ENCODE measurements at places on chromosomes 3 and 15.

GRCh38 chr15:60161704-60162103 lies 157.6 kb downstream of the FOXB1 start:
- no peak for DNase-seq

DNA sequence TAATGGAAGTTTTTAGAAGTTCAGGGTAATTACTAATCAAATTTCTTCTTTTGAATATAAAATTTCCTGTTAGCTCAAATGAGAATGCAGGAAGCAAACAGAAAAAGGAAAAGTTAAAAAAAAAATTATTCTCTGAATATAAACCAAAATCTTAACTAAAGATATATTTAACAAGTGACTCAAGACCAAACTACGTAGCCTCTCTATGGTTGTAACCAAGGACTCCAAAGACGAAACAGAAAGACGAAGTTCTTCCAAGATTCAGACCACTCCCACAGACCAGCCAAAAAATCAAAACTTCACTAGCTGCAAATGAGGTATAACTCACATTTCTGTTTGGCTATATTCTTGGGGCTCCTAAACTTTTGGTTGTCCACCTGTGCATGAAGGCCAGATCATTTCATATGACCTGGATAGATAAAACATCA lies 846.5 kb upstream of the ALCAM start:
- DNase-seq = peak; percentile 19

DNA sequence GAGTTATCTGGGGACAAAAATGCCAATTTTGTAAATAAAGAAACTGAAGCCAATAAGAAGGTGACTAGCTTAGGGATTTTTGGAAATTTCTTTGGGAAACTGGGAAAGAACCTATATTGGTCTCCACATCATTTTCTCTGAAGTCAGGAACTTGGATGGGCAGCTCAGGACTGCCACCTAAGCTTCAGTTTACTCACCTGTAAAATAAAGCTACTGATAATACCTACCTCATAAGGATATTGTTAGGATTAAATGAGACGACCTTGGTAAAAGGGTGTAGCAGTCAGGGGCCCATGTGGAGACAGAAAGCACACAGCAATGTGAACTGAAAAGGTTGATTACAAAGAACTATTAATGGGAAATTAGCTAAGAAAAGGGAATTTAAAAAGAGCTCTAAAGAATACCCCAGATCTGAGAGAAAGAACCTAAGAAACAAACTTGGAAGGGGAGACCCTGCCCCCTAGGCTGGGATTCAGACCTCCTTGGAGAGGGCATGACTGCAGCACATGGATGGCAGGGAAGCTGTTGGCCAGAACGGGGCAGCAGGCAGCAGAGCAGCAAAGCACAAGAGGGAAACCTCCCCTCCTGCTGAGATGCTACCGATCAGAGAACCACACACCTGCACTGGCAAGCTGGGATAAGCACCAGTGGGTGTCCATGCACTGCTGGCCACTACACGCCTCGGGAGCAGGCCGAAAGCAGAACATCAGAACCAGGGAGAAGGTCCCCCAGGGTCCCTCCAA lies 83.7 kb upstream of the THBS1 start:
- no peak for DNase-seq

DNA sequence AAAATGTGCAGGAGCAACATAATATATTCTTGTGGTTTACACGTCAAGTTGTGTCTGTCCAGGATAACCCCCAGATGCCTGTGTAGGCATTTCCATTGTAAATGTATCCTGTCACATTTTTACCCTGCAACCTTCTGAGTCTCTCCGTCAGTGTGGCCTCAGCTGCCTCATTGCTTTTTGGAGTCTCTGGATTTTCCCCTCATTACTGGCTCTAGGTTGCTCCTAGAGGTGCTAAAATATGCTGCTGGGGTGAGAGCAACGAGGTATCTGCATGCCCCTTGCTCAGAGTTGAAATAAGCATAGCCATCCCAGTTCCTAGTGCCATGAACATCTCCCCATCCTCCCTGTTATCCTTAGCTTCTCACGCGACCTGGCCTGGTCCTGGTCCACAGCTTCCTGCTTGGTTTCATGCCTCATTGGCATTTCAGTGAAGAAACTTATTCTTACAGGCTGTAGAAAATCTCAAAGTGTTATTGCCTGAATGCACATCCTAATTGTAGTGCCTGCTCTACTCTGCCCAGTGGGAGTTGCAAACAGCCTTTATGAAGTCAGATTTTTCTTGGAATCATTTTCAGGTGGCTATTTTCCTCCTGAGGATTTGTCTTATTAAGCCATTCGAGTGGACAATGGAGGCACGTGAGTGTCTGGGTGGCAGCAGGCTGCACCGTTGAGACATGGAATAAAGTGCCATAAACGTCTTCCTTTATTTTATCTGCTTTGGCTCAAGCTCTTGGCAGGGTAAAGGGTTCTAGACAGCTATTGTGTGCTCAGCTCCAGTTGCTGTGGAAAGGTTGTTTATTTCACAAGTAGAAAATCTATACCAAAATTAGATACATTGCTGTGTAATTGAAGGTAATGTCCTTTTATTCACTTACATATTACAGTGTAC lies 33.2 kb downstream of the OXNAD1 start:
- DNase-seq = no peak

DNA sequence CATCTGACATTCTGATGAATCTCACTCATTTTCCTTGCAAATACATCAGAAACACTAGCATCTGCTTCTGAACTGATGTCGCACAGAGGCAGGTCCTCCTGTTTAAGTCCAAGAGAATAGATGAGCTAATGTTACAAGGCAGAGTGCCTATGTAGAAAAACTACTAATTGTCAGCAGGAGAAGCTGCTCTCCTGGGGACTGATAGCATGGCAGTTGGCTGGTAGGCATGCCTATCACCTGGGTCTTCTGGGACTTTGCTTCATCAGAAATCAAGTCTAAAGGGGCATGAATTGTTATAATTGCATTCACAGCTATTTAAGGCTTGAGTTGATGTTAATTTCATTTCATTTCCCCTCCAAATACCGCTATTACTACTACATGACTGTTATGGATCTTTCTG lies 457.2 kb downstream of the RAP2B start:
- no peak for DNase-seq

DNA sequence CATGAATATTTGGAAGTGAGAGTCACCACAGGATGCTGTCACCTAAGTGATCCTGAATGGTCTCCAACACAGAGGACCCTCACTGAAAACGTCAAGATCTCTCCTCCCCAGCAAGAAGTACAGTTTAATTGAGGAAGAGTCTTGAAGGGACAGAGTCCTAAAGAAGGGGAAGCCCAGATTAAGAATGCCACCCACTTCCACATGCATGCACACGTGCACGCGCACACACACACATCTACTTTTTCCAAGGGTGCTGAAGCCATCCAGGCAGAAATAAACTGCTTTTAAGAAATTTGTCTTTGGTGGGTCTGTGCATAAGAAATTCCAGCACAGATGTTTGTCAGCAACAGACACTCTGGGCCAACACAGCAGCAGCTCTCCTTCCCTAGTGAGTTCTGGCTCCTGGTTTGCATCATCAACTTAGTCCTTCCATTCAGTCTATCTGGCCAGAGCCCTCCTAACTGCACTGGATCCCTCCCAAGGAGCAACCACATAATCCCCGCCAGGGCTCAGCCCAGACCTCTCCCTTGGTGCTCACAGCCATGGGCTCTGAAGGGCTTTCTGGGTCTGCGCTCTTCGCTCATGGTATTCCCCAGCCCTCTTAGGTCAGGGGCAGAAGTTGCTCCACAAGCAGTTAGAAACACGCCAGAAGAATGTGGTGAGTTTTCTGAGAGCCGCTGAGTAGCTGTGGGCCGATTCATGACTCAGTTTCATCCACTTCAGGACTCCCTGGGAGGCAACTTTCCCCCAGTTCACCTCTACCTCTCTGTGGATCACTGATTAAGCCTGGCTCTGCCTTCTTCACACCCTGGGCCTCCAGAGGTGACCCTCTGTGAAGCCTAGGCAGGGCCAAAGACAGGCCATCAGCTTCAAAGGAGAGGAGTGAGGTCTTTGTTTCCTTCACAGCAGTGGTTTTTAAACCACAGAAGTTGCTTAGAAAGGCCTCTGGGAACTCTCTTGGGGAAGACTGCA lies 132.6 kb upstream of the LIPC start:
- DNase-seq = peak; percentile 76

- no peak for DNase-seq
These were observed 8.7 kb upstream of the ETFA start for GRCh38 chr15:76320012-76320411.

- no peak for DNase-seq
These were observed 237.2 kb downstream of the AGBL1 start for GRCh38 chr15:86316726-86317383.

- DNase-seq = no peak
These were observed 16.9 kb upstream of the LACTB start for GRCh38 chr15:63104727-63105126.

GRCh38 chr15:91291673-91292072 lies 191.6 kb downstream of the SV2B start:
- DNase-seq = no peak

- DNase-seq = peak; percentile 79
These were observed 90.7 kb downstream of the SCN11A start for GRCh38 chr3:38960953-38961622.

Data from AG20443 (cell line).